Stimulated activated CD8-positive, alpha-beta memory T cell treated with anti-CD3 and anti-CD28 coated beads, Interleukin-12 subunit alpha, Interleukin-12 subunit beta, amount 100 ng/mL, for 4 hours (primary cell): ENCODE measurements at places on chromosomes 16 and 17.

DNA sequence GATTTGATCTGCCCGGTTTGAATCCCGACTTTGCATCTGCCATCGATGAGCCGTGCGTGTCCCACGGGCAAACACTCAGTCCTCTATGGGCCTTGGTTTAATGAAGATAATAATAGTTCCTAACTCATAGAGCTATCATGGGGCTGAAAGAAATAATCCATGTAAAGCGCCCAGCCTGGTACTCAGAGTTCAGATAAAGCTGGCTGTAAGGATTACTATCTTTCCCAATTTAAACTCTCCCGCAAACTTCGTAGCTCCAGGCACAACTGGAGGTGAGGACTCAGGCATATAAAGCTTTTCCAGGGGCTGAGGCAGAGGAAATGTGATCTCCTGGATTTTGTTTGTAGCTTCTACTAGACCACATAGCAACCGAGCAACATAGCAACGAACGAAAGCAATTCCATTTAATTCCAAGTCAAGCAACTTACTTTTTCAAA is 16.3 kb downstream of the ALOX15 start:
- DNase-seq = no peak

GRCh38 chr17:15913826-15914225 is 31.1 kb upstream of the ADORA2B start:
- no peak for DNase-seq

GRCh38 chr16:87344931-87345631 is 27.9 kb upstream of the C16orf95 start:
- peak; percentile 29 for DNase-seq

- no peak for DNase-seq
Observed at GRCh38 chr16:55508271-55508921, 476 bp upstream of the LPCAT2 start.

DNA sequence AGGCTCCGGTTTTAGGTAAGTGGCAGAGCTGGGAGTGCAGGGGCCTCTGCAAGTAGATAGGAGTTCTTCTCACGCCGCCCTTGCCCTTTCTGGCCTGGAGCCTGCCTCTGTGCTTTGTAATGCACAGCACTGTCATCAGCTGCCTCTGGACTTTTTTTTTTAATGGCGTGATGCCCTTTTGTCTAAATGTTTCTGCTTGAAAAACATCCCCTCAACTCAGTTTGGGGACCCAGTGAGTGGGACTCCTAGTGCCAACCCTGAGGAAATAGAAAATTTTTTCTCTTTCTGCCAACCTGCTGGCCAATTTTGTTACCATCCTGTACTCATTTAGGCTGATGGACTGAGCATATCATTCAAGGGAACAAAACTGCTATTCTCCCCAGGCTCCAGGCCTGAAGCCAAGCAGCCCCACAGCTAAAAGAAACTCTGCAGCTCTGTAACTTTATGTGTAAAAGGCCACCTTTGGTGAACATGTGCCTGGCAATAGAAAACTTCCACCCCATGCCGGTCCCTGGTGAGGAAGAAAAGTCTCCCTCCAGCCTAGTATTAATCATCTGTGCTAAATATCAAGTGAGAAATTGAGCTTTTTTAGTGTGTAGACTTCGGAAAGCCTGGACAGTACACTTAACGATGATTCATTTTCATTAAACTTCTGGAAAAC is 22.5 kb downstream of the SLC6A2 start:
- no peak for DNase-seq

DNA sequence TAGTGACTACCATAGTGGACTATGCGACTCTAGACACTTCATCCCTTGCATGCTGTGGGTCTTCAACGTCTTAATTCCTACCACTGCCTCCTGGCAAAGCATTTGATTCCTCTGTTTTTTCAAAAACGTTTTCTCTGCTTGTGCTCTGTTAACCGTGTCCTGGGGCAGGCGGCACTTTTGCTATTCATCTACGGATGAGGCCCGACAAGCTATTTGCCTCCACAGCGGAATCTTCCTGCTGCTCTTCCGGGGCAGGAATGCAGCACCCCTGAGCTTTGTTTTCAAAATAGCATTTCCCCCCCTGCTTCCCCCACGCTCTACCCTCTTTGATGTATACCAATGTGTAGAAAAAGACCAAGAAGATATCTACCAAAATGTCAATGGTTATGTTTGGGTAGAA is 39.8 kb upstream of the METTL16 start:
- no peak for DNase-seq

GRCh38 chr16:56269811-56270684 is 78.8 kb downstream of the GNAO1 start:
- no peak for DNase-seq

DNA sequence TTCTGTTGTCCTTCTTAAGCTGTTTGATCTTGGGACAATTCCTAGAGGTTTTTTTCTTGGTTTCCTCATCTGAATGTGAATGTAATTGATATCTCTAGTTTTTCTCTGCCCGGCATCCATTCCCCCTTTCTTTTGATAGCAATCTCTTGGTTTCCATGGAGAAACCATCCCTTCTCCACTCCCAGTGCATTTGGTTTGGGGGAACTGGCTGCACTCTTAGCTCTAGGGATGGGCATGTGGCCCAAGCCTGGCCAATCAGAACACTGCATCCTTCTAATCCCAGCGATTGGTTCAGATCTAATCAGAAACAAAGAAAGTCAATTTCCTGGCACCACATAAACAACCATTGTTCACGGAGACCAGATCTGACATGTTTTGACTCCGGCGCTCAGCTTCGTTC is 45.1 kb downstream of the IRX3 start:
- no peak for DNase-seq

DNA sequence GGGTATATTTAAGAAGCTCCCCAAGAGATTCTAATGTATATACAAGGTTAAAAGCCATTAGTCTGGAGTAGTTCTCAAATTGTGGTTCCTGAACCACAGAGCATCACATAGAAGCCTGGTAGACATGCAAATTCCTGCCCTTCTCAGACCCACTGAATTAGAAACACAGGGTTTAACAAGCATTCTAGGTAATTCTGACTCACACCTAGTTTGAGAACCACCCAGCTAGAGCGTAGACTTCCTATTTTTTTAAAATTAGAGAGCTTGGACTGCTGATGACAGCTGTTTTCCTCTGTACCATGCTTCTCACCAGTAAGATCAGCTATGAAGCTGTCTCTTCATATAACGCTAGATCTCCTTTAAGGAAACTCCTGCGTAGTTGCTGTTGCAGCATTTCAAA is 50.6 kb downstream of the HS3ST3B1 start:
- no peak for DNase-seq

DNA sequence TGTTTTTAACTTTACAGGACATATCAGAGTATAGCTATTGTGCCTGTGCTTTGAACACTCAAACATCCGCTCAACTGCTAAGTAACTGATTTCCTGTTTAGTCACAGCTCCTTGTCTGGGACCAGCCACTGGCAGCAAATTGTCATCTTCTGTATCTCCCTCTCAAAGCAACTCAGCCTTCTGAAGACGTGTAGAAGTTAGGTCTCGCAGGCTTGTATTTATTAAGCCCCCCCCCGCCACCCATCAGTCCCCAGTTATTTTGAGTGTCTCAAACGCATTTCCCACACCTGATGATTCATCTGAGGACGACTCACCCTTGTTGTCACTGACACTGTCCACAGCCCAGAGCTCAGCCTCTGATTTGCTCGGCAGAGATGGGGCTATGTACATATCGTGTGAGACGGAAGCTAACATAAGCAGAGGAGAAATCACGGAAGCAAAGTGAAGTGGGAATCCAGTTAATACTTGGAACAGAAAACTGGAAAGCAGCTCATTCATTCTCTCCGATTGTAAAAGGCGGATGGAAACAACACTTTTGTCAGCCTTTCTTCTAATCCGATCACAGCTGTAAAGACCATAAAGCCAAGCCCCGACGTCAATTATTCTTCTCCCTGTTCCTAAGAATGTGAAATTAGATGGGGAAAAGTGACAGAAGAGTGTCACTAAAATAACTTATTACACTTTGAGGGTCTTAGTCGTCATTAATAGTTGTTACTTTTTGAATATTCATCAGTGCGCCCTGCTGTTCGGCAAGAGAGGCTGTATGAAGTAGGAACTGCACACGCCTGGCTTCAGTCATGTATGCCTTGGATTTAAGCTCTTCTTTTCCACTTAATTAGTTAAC is 64.2 kb downstream of the PITPNC1 start:
- peak; percentile 60 for DNase-seq
